ENCODE measurements at places on chromosomes 7 and 10.

- DNase-seq, result no peak
Observed at GRCh38 chr10:130459011-130459410, 322.8 kb downstream of the GLRX3 start.

DNA sequence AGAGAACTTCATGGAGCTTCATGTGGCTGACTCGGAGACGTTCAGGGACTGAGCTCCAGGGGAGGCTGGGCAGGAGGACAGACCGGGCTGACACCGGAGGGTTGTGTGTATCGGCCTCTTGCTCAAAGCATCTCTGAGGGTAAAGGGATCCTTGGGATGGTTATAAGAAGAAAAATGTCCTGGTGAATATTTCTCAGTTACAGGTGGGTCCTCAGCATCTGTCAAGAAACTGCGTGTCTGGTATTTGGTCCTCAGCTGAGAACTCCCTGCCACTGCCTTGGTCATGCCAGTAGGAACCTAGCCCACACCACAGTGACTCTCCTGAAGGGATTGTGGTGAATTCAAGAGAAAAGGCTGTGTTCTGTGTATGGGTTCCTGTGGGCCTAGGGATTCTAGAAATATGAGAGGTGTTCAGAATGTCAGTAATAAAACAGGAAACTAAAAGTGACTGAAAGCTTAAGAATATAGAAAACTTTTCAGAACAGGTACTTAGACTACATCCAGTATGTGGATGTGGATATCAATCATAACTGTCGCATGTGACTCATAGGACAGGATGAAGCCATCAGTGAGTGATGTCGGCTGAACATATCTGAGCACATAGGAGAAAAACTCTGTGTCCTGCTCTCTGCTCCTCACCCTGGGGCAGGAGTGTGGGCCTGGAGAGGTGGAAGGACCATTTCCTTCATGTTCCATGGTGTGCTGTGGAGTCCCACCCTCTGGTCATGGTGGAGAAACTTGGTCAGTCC, 28.4 kb downstream of the MBL2 start:
- DNase-seq, result no peak

DNA sequence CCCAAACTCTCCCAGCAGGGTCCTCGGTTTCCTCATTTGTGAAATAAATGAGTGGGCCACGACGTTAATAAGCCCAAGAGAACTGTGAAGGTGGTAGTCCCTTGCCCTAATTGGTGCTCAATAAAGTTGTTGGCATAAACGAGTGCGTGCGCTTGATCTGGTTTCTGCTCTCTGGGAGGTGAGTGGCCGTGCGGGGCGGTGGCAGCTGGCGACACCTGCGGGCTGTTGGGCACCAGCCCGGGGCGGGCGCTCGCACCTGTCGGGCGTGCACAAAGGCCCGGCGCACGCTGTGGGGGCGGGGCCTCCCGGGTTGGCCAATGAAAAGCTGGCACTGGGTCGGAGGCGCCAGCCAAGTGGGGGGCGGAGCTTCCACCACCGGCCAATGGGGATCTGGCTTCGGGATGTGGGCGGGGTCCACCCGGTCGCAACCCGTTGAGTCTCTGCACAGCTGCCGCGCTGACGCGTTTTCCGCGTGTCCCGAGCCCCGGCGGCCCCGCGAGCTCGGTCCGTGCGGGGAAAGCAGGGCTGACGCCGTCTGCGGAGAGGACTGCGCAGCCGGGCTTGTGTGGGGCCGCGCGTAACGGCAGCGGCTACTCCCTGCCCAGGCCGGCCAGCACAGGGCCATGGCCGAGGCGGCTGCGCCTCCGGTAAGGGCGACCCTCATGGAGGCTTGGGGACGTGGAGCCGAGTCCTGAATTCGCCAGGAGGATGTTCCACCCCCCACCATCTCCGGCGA, 23.0 kb downstream of the ZNF783 start:
- peak; percentile 96 for DNase-seq

DNA sequence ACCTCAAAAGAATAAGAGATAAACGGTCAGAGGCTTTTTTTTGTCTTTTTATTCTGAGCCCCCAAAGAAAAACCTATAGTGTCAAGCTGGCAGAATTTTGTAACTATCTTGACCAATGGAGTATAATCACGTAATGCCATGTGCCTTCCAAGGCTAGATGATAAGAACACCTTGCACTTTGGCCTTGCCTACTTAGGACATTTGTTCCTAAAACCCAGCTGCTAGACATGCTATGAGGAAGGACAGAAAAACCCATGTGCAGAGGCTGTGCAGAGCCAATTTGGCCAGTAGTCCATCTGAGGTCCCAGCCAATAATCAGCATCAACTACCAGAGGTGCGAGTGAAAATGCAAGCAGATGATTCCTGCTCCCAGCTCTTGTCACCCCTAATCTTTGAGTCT, 69.9 kb downstream of the EPDR1 start:
- no peak for DNase-seq

DNA sequence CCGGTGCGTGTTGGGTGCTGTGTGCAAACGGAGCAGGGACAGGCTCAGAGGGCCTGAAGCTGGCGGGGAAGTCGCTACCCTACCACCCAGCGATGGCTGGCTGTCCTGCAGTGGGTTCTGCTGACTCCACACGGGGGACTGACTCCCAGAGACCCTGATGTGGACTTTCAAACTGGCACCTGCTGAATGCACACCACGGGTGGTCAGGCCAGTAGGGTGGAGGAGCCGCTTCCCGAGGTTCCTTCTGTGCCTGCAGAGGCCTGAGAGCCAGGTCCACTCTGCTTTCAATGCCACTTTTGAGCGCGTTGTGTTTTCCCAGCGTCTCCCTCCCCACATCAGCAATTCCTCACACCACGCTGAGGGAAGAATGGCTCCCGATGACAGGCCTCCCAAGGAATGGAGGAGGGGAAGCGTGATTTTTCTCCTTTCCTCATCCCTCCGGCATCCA, 135.3 kb downstream of the ADARB2 start:
- DNase-seq, result no peak

- DNase-seq, result no peak
Observed at GRCh38 chr7:46391231-46392201, 470.4 kb upstream of the IGFBP3 start.

DNA sequence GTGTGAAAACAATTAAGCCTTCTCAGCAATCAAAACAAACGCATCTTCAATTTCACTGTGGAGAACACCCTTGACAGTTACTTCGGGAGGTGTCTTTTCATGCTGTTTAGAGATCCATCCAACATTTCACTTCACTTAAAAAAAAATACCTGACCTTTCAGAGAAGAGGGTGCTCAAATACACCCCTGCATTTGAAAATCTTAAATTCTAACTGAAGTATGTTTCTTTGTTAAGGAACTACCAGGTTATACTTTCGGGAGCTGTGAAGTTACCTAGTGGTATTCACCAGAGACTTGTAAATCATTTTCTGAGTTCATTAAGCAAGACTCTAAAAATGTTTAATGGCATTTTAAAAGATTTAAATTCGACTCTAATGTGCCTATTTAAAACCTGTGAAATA, 38.8 kb downstream of the CNPY1 start:
- DNase-seq, result no peak

DNA sequence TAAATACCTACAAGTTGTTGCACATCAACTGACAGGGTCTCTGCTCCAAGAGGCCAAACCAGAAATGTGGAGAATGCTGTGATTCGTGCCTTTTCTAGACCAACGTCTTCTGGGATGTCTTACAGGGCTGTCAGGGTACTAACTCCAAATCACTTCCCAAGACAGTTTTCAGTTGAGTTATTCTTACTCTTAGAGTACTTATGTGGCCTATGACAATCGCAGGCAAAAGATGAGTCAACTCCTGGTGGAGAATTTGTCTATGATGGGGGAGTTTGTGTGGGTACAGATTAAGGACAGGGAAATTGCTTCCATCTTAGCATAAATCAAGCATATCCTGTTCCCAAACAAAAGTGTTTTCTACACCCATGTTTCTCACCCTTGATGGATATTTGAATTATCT, 734.8 kb downstream of the TNS3 start:
- no peak for DNase-seq

DNA sequence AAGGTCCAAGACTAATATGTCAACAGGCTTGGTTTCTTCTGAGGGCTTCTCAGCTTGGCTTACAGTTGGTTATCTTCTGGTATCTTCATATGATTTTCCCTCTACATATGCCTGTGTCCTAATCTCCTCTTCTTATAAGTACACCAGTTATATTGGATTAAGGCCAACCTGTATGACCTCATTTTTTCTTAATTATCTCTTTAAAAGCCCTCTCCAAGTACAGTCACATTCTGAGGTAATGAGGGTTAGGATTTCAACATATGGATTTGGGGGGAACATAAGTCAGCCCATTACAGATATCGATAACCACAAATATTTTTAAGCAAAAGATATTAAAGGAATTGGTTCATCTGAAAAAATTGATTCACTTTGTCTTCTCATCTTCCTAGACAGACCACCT, 49.2 kb downstream of the IQUB start:
- DNase-seq, result no peak

GRCh38 chr7:140238778-140239652, 62.2 kb upstream of the KDM7A start:
- no peak for DNase-seq

DNA sequence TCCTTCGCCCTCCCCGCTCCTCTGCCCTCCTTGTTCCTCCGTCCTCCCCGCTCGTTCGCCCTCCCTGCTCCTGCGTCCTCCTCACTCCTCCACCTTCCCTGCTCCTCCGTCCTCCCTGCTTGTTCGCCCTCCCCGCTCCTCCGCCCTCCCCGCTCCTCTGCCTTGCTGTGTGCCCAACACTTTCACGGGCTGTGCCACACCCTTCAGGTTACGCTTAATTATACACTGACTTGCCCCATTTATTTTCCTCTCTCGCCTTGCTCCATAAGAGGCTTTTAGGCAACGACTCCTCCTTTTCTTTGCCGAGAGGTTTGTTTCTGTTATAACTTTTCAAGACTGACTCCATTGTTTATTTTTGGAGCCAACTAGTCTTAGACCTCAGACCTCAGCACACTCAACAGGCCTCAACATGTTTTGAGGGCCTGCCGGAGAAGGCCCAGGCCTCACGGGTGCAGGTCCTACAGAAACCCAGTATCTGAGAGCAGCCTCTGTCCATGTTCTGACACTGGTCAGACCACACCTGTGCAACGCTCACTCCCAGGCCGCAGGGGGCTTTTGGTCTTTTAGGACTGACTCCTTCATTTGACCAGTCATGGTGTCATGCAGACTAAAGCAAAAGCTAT, 18.2 kb upstream of the PRKAG2 start:
- no peak for DNase-seq

DNA sequence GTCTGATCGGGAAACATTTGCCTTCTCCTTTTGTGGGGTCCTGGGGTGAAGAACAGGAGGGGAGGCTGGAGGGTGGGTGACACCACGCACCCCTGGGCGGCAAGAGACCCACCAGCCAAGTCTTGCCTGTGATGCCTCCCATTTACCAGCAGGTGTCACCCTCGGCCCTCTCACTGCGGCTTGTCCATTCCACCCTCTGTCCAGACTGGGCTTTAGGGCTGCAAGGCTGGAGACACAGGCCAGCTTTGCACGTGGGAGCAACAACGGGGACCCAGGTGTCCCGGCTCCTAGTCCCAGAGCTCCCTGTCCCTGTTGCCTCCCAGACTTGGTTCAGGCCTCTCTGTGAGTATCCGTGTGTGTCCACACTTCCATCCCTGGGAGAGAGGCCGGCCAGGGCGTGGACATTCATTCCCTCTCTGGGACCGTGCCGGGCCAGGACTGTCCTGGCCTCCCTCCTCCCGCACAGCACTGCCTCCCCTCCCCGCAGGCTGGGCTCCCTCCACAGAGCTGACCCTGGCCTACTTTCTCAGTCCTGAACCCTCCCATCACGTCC, 36.2 kb upstream of the GTF2IRD1 start:
- peak; percentile 5 for DNase-seq

DNA sequence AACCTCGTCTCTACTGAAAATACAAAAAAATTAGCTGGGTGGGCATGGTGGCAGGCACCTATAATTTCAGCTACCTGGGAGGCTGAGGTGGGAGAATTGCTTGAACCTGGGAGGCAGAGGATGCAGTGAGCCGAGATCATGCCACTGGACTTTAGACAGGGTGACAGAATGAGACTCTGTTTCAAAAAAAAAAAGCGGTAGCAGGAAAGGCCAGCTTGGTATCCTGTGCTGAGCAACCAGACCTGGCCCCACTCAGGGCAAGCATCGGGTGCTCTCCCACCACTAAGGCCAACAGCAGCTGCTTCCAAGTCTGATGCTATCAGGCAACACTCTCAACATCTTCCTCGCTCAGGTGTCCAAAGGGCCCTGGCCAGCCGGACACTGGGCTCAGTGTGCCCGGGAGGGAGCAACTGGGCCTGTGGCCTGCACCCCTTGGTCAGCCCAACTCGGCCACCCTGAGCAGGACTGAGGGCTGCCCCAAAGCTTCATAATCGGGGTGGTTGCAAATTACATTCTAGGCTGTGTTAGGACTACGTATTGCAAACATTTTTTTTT, 44.3 kb upstream of the MSMB start:
- DNase-seq, result no peak

GRCh38 chr7:47578579-47579270, 3.2 kb downstream of the TNS3 start:
- no peak for DNase-seq

DNA sequence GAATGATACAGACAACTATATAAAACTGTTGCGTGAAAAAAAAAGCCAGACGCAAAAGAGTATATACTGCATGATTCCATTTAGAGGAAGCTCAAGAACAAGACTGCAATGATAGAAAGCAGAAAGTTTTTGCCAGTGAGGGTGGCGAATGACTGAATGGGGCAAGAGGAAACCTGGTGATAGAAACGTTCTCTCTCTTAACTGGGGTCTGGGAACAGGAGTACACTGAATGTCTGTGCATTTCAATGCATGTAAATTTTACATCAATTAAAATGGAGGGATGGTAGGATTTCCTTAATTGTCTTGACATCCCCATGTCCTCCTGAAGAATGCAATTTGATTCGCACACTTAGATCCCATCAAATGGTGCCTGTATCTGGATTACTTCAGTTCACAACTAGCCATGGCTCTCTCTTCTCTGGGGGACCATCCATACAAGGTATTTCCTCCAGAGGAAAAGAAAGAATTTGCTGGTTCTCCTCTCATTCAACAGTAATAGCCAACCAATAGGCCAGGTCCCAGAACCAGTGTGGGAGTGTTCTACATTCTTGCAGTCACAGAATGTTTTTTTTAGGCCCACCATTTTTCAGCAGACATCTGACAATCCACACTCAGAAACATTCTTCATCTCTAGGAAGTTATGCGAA, 221.0 kb upstream of the KLF14 start:
- DNase-seq, result no peak

DNA sequence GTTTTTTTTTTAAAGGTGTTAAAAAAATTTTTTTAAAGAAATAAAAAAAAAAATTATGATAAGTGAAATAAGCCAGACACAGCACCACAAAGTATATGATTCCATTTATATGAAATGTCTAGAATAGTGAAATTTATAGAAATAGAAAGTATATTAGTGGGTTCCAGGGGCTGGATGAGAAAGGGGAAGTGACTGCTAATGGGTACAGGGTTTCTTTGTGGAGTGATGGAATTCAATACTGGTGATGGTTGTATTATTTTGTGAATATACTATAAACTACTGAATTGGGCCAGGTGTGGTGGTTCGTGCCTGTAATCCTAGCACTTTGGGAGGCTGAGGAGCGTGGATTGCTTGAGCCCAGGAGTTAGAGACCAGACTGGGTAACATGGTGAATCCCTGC, 82.2 kb downstream of the KBTBD2 start:
- no peak for DNase-seq

All from stimulated activated CD8-positive, alpha-beta memory T cell treated with anti-CD3 and anti-CD28 coated beads, Interleukin-15, amount 100 ng/mL, for 48 hours (primary cell).